ENCODE measurements at places on chromosomes 12 and 14. TPM values are rescaled to one million over a fixed set of nuclear protein-coding genes. Genes with fewer than 3 reads are reported as not detected.
A peak's percentile ranks its signal among the peaks of the same experiment; 100 is the strongest.

DNA sequence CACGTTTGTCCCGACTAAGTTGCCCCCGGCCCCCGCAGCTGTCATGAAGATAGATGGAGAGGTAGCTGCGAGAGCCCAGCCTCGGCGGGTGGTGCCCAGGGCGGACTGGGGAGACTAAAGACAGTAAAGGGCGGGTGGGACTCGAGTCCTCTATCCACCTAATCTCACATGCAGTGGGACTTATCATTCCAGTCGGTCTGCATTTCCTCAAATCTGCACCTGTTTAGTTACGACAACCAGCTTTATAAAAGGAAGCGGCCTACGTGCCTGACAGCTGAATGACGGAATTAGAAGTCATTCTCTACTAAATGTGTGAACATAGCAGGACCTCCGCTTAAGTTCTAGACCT is 109.8 kb upstream of the EGLN3 start:
- no peaks in the 10 kb centered on the region for H3K27me3 ChIP-seq
- H3K4me3 ChIP-seq, result peak overlapping the region; percentile 48
- peaks cover 41% of the 10 kb centered on the region for H3K4me1 ChIP-seq
- H3K36me3 ChIP-seq, result no peaks in the 10 kb centered on the region
- H3K27ac ChIP-seq, result peak overlapping the region; percentile 97
- DNase-seq, result no peak

DNA sequence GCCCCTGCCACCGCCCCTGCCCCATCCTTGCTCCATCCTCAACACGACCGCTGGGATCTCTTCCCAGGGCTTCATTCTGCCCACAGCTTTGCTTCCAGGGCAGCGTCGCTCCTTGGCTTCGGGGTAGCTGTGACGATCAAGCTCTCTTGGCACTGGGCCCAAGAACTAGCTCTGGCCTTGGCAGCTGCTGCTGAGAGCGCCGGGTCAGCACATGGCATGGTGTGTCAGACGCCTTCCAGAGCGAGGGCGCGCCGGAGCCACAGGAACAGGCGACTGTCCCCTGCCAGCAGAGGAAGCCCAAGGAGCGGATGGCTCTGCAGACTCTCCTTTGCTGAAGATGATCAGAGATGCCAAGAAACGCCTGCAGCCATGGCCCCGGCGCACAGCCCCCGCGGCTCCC is 15.9 kb downstream of the RAB35 start:
- H3K27me3 ChIP-seq, result no peaks in the 10 kb centered on the region
- H3K36me3 ChIP-seq, result peaks cover 57% of the 10 kb centered on the region
- H3K4me3 ChIP-seq, result no peak overlapping the region
- H3K4me1 ChIP-seq, result no peaks in the 10 kb centered on the region

DNA sequence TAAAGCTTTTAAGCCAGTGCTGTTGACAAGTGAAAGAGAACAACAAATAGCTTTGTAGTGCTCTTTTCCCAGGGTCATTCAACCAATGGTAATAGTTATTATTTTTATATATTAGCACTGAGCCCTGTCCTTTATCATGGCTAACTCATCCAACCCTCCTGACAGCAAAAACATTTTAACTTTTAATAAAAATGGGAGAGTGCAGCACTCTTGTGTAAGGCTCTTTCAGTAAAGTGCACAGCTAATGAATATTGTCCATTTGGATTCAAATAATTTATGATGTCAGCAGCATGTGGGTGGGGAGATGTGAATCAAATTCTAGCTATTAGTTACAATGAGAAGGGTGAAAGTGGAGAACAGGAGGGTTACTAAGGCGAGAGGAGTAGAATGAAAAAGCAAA is 185.7 kb downstream of the SOX5 start:
- no peak overlapping the region for H3K4me3 ChIP-seq
- no peaks in the 10 kb centered on the region for H3K27me3 ChIP-seq
- no peak overlapping the region for H3K27ac ChIP-seq
- no peaks in the 10 kb centered on the region for H3K36me3 ChIP-seq
- no peaks in the 10 kb centered on the region for H3K4me1 ChIP-seq

DNA sequence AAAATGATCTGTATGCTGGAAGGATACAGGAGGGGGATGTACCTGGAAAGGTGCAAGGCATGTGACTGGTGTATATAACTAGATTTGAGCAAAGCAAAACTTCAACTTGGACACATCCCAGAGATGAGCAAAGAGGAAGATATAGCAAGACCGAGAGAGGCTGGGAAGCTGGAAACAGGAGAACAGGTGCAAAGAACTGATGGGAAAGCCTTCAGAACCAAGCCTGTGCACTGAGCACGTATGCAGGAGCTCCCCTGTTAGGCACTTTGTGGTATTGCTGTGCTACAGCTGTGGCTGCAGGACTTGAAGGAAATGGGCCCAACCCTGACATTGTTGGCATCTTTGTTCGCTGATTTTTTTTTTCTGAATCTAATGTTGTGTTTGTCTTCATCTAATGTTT is 120.7 kb upstream of the PWP1 start:
- DNase-seq, result no peak
- no peaks in the 10 kb centered on the region for H3K36me3 ChIP-seq
- H3K27ac ChIP-seq, result no peak overlapping the region
- no peaks in the 10 kb centered on the region for H3K27me3 ChIP-seq
- H3K4me3 ChIP-seq, result no peak overlapping the region

DNA sequence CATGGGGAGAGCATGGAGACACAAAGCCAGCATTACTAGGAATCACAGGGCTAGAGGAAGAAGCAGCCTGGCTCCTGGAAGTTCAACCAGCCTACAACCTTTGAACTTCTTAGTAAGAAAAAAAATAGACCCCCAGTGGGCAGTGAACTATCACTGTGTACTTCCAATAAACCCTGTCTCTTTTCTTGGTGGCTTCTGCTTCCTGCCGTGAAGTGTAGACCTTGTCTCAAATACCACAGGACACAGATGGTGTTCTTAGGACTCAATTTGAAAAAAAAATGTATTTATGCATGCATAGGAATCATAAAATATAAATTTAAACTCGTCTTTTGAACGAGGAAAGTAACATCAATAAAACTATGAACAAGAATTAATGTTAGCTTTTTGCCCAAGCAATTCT is 3.6 kb upstream of the PTGER2 start:
- no peak for DNase-seq
- H3K4me3 ChIP-seq, result no peak overlapping the region
- H3K4me1 ChIP-seq, result peaks cover 27% of the 10 kb centered on the region
- no peak overlapping the region for H3K27ac ChIP-seq
- no peaks in the 10 kb centered on the region for H3K27me3 ChIP-seq

DNA sequence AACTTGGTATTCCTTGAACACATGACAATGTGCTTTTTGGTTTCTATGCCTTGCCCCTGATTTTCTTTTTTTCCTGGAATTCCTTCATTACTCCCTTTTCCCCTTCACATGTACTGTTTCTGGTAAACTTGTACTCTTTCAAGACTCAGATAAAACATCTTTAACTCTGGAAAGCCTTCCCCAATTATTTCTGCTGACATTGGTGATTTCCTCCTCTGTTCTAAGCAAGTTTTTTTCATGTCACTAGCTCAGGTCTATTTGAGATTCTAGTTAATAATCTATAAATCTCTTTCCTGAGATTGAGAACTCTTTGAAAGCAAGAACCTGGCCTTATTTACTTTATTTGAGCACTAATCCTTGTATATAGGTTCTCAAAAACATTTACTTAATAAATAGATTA is 24.0 kb upstream of the PTPRQ start:
- no peaks in the 10 kb centered on the region for H3K36me3 ChIP-seq
- no peak overlapping the region for H3K27ac ChIP-seq
- no peaks in the 10 kb centered on the region for H3K4me1 ChIP-seq
- no peaks in the 10 kb centered on the region for H3K27me3 ChIP-seq

The POTEG gene
- not detected for total RNA-seq

The GZMH gene
- not detected for total RNA-seq

GRCh38 chr14:104150136-104151025 is 12.0 kb downstream of the KIF26A start:
- H3K4me3 ChIP-seq, result no peak overlapping the region
- H3K27ac ChIP-seq, result no peak overlapping the region
- no peaks in the 10 kb centered on the region for H3K4me1 ChIP-seq

The FAM186B gene
- total RNA-seq, result not detected

DNA sequence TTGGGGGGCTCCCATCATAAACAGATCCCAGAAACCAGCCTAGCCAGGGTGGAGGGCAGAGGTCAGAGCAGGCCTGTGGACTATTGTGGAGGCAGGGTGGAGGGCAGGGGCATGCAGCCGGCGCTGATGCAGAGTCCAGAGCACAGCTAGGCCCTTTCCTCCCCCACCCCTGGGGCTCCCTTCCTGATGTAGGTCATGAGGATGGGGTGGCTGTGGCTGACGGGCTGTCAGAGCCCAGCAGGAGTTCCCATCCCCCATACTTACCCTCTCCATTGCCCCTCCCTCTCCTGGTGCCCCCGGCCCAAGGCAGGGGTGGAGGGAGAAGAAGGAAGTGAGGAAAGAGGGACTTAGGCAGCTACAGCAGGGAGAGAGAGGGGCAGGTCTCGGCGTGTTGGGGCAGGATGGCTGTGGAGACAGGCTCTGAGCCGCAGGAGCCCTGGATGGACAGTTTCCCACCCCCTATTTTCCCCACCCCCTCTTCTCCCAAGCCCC is 5.7 kb upstream of the ZNF385A start:
- H3K27ac ChIP-seq, result no peak overlapping the region
- DNase-seq, result no peak
- H3K36me3 ChIP-seq, result peaks cover 10% of the 10 kb centered on the region
- no peaks in the 10 kb centered on the region for H3K4me1 ChIP-seq

The KRT80 gene
- 1.5 TPM for total RNA-seq

The CISTR gene
- 3.7 TPM for total RNA-seq

The HSPB8 gene
- 530 TPM for total RNA-seq

The CABP1 gene
- total RNA-seq, result 0.71 TPM

GRCh38 chr14:61713724-61714437 is 18.6 kb downstream of the HIF1A start:
- DNase-seq, result no peak
- H3K4me3 ChIP-seq, result no peak overlapping the region
- no peaks in the 10 kb centered on the region for H3K36me3 ChIP-seq
- no peaks in the 10 kb centered on the region for H3K4me1 ChIP-seq
- H3K27ac ChIP-seq, result no peak overlapping the region
- H3K27me3 ChIP-seq, result no peaks in the 10 kb centered on the region

DNA sequence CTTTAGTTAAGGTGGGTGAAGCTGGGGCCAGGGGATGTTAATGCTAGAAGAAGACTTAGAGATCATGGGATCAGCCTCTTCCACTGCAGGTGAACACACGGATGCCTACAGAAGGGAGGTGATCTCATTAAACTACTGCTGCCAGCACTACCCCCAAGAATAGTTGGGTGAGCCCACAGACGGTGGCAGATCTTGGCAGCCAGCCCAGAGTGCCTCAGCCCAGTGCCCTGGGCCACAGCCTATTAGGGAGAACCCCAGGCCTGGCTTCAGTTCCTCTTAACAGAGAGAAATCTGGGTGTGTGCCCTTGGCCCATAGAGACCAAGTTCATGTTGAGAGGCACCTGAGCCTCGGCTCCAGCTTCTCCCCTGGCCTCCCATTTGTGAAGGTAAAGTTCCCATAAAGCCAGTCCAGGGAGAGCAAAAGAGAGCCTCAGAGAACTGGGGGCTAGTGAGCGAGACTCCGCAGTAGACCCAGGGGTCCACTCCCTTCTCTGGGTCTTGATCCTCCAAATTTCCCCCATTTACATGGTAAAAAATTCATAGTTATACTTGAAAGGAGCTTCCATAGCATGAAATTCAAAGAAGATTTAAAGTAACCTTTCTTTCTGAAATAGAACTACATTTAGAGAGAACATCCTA is 125.0 kb upstream of the CCND2 start:
- no peak overlapping the region for H3K27ac ChIP-seq
- H3K36me3 ChIP-seq, result no peaks in the 10 kb centered on the region
- no peak overlapping the region for H3K4me3 ChIP-seq
- H3K4me1 ChIP-seq, result no peaks in the 10 kb centered on the region

The AKAP6 gene
- total RNA-seq, result 117 TPM

- H3K36me3 ChIP-seq, result no peaks in the 10 kb centered on the region
- no peak for DNase-seq
- H3K27me3 ChIP-seq, result no peaks in the 10 kb centered on the region
- H3K27ac ChIP-seq, result no peak overlapping the region
- no peak overlapping the region for H3K4me3 ChIP-seq
- H3K4me1 ChIP-seq, result no peaks in the 10 kb centered on the region
These were observed 837.6 kb downstream of the VRK1 start for GRCh38 chr14:97634751-97635150.

DNA sequence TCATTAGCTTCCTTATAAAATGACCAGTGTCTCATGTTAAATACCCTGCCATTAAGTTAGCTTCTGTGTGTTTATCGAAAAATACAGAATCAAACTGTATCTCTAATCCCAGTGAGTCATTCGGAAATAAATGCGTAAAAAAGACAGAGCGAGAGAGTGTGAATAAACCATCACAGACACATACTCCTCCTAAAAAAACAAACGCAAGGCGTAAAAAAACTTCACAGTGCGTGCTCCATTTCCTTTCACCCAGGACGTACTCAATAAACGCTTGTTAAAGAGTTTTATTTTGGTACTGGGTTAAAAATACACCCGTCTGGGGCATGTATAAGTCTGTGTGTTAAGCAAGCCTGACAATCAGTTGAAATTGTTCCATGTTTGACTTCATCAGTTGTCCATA is 58.8 kb upstream of the ISM2 start:
- no peak for DNase-seq
- no peaks in the 10 kb centered on the region for H3K4me1 ChIP-seq
- H3K36me3 ChIP-seq, result peaks cover 16% of the 10 kb centered on the region
- H3K4me3 ChIP-seq, result no peak overlapping the region
- H3K27me3 ChIP-seq, result no peaks in the 10 kb centered on the region

DNA sequence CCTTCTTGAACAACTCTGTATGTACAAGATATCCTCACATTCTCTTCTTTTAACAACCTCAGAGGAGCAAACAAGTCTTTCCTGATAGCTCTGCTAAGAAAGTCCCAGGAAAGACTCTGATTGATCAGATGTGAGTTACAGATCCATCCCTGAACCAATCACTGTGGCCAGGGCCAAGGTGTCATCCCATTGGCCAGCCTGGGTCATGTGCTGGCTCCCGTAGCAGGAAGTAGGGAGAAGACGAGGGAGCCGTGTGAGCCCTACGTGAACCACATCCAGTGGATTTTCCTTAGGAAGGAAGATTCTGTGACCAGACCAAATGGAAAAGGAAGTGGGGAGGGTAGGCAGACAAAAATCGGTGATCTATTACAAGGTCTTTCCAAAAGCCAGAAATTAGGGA is 5.6 kb downstream of the P2RX7 start:
- no peak overlapping the region for H3K4me3 ChIP-seq
- no peak for DNase-seq
- H3K4me1 ChIP-seq, result no peaks in the 10 kb centered on the region
- H3K27ac ChIP-seq, result no peak overlapping the region
- H3K36me3 ChIP-seq, result no peaks in the 10 kb centered on the region
- no peaks in the 10 kb centered on the region for H3K27me3 ChIP-seq

Measured in right atrium auricular region (tissue), 2 donors.